ENCODE measurements at places on chromosomes 4 and X.

GRCh38 chr4:81580346-81580993 is 108.8 kb upstream of the RASGEF1B start:
- DNase-seq, result no peak

DNA sequence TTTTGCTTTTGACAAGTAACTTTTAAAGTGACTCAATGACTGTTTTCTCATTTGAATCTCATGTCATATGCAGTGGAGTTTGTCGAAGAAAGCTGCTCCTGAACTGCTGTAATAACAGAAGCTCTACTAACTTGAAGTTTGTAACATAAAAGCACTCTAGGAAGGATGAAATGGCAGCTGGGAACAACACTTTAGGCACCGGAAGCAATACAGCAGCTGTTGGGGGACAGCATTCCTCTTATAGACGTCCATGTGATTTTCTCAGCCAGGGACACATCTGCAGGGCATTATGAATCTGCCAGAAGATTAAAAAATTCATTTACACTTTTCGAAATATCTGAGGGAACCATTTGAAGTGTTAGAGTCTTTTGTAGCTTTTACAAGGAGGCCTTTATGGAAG is 1035.8 kb downstream of the ADGRL3 start:
- DNase-seq, result no peak

DNA sequence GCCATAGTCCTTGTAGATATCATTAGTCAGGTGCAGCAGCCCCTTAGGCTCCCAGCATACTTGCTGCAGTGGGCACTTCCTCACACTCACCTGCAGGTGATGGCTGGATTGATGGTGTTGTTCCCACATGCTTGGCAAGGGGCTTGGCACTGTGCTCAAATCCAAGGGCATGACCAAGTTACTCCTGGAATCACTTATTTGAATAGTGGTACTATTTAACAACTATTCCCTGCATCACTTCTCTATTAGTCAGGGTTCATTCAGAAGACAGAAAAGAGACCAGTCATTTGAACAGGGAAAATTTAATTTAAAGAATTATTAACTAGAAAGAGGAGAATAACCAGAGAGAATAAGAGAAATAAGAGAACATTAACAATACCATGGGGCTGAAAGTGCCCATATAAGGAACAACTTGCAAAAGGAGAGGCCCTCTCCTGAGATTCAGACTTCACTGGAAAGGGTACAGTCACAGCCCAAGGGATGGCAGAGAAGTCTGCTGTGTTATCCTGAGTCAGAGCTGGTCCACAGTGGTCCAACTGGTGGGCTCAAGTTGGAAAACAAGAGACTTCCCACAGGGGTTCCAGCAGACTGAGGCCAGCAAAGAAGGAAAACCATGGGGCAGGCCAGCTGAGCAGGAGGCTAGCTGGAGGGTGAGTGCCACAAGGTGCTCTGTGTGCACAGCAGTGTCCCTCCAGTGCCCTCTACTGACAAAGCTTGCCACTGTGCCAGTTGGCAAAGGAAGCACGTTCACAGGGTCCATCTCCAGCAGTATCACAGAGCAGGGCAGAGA is 9.8 kb downstream of the SPP1 start:
- DNase-seq, result no peak

GRCh38 chrX:48648336-48648751 is 35.3 kb upstream of the WAS start:
- DNase-seq, result peak; percentile 12

GRCh38 chr4:98919996-98920395 is 8.9 kb downstream of the EIF4E start:
- DNase-seq, result no peak

- DNase-seq, result no peak
Measured at GRCh38 chr4:99356992-99357391, 4.4 kb upstream of the ADH1C start.
